ENCODE measurements at places on chromosomes 3 and 15.

DNA sequence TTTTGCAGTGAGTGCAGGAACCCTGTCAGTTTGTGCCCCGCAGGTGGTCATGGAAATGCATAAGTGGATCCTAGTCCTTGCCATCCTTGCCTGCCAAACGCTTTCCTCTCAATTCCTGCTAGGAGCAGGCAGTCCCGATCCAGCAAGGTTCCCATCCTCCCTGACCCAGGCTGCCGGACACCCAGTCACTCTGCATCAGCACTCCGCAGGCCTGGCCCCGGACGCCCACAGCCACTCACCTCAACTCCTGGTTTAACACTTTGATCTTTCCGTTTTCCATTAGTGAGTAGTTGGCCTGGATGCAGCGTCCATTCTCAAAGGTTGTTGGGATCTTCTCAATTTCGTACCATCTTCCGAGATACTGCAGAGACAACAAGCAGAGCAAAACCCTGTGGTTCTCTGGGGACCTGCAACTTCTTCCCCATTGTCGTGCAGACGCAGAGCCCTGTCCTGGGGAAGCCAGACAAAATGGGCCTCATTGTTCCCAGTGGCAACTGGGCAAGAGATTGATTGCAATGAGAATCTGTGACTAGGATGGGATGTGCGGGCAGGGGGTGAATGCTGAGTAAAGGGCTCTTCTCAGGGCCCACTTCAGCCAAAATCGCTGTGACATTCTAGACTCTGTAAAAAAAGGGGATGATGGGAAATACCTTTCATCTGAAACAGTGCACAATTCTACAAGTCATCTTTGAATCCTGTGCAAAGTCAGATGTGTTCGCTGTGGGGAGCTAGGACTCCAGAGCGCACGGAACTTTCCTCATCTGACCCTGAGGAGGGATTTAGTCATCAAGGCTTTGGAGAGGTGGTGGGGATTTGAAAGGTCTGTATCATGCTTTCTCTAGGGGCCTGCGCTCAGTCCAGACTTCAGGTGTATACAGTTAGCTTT is 9.9 kb downstream of the APOD start:
- no peak for DNase-seq

DNA sequence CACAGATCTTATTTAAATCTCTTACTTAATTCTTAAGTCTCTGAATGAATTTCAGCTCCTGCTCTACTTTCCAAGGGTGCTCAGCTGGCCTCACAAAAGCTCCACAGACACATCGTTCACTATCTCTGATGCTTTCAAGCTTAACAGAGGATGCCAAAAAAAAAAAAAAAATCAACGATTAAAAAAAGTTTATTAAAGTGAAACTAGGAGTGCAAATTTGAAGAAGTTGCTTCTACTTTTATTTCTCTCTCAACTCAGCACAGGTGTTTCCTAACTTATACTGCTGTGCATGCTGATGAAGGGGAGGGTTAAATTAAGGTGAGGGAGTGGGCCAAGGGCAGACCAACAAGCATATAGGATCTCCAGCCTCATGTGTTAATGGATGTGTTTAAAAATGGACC is 157.2 kb downstream of the TIGIT start:
- DNase-seq = no peak

GRCh38 chr3:53236112-53236841 is 19.5 kb downstream of the TKT start:
- no peak for DNase-seq

DNA sequence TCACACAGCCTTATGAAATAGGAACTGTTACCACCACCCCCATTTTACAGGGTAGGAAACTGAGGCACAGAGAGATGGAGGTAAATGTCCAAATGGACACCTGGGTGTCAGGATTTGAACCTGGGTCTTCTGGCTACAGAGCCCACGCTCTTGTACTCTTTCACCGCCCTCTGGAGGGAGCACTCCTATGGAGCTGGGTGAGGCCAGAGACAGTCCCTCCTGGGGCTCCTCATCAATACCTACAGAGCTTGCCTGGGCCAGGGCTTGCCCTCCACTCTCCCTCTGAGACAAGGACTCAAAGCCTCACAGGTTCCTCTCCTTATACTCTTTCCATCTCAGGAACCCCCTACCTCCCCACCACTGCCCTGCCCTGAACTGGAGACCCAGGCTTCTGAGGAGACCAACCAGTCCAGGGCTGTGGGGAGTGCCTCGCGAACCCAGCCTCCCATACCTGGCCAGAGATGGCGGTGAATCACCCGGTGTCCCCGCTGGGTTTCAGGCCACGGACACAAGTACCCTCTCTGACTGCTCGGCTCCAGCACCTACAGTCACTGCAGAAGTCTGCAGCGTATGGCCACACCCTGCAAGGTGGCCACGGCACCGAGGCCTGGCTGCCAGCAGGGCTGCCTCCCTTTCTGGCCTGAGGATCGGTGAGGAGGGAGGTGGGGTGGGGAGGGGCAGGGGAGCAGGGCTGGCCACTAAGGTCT is 22.1 kb upstream of the ATP2B2 start:
- no peak for DNase-seq

DNA sequence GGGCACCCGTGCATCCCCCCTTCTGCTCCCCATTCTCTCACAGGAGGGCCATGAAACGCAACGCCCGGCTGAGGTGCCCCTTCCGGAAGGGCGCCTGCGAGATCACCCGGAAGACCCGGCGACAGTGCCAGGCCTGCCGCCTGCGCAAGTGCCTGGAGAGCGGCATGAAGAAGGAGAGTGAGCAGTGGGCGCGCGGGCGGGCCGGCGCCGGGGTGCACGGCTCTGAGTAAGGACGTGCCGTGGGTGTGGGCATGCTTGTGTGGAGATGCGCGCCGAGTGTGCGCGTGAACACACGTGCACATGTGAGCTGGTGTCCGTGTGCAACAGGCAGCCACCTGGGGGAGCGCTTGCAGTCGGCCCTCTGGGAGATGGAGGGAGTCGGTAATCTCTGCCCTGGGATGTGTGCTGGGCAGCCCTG is 28.1 kb downstream of the NR1I2 start:
- peak; percentile 40 for DNase-seq

GRCh38 chr3:28150465-28151206 is 90.8 kb upstream of the CMC1 start:
- no peak for DNase-seq

DNA sequence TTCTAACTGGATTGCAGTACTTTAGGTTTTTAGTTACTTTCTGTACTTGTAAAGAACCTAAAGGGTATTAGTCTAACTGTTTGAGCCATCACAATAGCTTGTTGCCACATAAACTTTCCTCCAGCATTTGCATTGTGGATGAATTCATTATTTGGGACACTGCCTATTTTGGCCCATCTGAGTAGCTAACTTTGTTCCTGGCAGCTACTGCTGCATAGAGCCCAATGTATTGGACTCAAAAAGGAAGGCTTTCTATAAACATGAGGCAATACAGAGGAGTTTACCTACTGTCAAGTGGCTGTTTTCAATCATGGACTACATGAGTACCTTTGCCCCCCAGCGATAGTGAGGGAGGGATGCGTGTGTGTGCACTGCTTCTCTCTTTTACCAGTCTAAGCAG is 1.9 kb downstream of the ROBO2 start:
- no peak for DNase-seq

DNA sequence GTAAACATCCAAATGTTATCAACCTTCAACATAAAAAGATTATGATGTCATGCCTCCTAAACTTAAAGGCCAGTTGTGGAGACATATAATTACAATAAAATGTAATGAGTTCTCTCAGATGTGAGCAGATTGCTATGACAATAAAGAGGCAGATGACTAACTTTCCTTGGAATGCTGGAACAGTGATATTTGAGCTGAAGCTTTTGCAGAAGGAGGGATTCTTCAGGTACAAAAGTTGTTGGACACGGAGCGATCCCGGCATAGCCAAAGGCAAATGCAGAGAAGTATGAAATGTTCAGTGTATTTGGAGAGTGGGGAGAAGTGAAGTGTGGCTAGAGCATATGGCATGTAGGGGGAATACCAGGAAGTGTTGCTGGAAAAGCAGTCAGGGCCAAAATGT is 520.1 kb downstream of the FGF12 start:
- no peak for DNase-seq

- no peak for DNase-seq
Measured at GRCh38 chr15:80242132-80242769, 9.8 kb downstream of the CTXND1 start.

GRCh38 chr3:42014458-42014920 is 52.6 kb upstream of the ULK4 start:
- DNase-seq = no peak

DNA sequence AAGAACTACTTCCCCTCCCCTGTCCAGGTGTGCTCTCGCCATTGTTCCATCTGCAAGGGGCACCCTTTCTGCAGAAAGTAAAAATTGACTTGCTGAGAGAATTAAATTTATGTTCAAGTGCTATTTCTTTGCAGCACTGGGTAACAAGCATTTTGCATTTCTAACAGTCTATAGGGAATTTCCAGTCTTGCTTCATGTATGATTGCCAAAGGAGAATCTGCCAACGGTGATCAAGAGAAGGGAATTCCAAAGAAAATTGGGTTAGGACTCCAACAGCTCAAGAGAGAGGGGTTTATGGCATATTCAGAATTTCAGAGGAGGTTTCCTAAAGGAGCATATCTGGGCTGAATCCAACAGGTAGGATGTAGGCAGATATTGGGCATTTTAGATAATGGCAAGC is 136.7 kb upstream of the WNT5A start:
- no peak for DNase-seq

- DNase-seq = no peak
Measured at GRCh38 chr15:59659366-59659765, 2.1 kb upstream of the GTF2A2 start.

DNA sequence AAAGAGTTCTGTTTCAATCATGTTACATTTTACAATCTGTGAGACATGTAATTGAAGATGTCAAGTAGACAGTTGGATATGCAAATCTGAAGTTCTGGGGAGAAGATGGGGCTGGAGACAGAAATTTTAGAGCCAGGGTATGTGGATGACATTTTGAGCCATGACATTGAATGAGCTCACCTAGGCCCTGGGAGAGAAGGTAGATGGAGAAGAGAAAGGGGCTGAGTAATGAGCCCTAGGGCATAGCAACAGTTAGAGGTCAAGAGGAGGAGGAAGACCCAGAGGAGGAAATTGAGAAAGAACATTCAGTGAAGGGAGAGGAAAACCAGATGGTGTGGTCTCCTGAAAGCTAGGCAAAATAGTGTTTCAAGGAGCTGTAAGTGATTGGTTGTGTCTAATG is 15.3 kb downstream of the TMEM266 start:
- no peak for DNase-seq

GRCh38 chr3:122299215-122299614 is 25.8 kb upstream of the CSTA start:
- DNase-seq = no peak

- DNase-seq = peak; percentile 80
Measured at GRCh38 chr15:101277038-101277822, at the start of gene SELENOS. Gene SELENOS, minus strand, starts transcription at chr15:101277485. Its CDS starts 68 bp downstream, at chr15:101277417.

DNA sequence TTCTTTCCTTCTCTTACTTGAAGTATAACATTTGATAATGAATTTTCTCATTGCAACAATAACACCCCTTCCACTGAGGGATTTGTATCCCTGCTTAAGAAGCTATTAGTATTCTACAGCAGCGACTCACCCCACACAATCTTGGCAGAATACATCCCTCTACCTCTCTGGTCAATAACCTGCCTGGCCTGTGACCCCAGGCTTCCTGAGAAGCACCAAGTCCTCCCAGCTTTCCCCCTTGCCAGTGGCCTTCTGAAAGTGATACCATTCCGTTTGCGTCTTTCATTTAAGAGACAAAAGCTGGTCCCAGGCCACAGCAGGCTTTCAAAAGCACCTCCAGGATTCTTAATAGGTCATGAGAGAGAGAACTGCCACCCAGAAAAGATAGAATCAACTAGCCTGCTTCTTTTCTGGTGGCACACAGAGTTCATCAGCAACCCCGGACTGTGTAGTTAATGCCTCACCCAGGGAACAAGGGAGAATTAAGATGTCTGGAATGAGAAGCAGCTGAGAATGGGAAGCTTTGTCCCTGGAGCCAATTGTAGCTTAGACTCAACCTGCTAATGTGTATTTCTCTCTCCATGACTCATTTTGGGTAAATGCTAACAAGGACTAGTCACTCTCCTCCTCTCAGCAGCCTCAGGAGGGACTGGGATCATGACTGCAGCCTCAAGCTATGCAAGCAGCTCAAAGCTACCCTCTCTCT is 101.0 kb upstream of the CPNE4 start:
- DNase-seq = no peak

GRCh38 chr3:49972656-49973055 is 32.7 kb downstream of the RBM6 start:
- DNase-seq = no peak

DNA sequence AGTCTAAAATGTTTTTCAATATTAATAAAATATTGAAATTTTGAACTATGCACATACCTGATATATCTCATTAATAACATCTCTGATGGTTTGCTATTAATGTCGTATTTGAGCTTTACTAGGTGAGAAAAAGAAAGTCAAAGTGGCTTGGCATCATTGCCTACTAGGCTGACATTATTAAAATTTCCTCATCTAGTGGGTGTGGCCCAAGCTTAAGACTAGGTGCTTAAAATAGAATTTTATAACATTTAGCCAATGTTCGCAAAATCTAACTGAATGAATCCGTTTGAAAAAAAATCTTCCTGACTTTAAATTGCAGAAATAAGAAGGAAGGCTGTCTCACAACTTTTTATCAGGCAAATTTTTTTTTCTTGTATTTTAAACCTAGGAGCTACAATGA is 46.1 kb downstream of the ABI3BP start:
- DNase-seq = no peak

GRCh38 chr3:99951701-99952100 is 134.0 kb downstream of the CMSS1 start:
- DNase-seq = no peak

DNA sequence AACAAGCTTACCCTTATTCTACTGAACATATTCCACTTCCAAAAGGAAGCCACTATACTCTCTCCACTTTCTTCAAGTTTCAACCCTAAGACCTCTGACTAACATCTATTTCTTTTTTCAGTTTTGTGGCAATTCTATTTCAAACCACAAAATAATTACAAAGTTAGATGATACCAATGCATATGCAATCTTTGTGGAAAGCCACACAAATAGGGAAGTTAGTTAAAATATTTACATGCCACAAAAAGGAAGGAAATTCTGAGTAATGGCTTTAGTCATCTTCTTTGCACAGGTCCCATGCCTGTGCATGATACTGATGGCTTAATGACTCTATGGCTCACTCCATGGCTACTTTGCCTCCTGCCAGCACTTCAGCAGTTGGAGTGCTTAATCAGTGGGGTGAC is 57.0 kb upstream of the MCTP2 start:
- no peak for DNase-seq

DNA sequence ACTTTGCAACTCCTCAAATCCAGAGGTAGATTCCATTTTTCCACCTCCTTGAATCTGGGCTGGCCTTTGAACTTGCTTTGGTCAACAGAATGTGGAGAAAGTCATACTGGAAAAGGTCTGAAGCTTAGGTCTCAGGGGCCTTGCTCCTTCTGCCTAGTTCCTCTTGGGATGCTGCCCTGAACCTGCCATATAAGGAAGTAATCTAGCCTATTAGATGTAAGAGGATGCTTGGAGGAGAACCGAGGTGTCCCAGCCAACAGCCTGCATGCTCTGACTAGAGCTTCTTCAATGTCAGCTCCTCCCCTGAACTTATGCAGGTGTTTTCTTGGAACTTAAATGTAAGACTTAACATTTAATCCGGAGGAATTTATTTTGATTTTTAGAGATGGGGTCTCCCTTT is 2.0 kb upstream of the TMED3 start:
- no peak for DNase-seq

Data from activated CD4-positive, alpha-beta T cell treated with anti-CD3 and anti-CD28 coated beads, Interleukin-2, amount 50 U/mL, for 24 hours (primary cell).